ENCODE measurements at places on chromosomes 1 and 21.

DNA sequence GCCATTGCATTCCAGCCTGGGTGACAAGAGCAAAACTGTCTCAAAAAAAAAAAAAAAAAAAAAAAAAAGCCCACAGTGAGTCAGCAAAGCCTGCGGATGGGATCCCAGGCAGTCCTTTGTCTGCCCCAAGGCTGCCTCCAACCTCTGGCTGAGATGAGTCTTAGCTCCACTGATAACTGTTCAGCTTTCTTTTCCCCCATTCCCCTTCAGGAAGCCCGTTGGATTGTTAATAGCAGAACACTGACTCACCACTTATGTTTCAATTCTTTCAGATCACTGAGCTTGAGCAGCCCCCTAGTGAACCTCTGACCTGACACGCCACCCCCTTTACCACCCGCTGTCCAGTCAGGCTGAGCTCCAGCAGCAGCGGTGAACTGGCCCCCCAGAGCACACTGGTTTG is 57.5 kb downstream of the ERG start:
- no peak for DNase-seq

- DNase-seq = no peak
Observed at GRCh38 chr21:15437883-15438282, 291.9 kb upstream of the USP25 start.

DNA sequence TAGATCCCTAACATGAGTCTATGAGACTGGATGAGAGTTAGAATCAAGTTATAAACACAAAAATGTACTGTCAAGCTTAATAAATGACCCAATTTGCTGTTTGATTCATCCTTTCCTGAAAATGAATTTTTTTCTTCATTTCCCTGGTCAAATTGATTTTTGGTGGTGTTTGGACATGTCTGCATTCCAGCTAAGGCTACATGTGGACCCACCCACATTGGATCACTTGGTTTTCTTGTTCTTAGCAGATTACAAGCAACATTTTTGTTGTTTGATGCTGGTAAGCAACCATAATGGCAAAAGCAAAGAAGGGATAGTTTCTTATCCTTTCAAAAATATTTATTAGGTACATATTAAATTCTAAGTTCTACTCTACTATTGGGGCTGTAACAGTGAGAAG is 181.1 kb downstream of the NEK7 start:
- DNase-seq = no peak

GRCh38 chr1:37410105-37410504 is 64.3 kb upstream of the ZC3H12A start:
- no peak for DNase-seq

DNA sequence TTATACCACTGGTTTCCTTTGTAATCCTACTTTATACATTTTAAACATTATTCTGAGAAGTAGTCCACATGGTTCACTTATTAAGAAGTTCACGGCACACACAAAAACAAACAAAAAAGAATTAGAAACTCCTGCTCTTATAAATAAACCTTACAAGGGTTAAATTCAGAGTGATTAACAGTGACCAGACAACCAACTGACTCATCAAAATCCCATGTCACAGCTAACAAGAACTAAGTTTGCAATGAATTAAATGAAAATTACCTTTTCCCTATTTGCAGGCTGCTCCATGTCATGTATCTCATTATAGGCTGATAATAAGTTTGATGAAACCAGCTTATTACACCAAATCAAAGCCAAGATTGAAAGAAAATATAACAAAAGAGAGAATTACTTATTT is 77.5 kb downstream of the PUM1 start:
- no peak for DNase-seq

DNA sequence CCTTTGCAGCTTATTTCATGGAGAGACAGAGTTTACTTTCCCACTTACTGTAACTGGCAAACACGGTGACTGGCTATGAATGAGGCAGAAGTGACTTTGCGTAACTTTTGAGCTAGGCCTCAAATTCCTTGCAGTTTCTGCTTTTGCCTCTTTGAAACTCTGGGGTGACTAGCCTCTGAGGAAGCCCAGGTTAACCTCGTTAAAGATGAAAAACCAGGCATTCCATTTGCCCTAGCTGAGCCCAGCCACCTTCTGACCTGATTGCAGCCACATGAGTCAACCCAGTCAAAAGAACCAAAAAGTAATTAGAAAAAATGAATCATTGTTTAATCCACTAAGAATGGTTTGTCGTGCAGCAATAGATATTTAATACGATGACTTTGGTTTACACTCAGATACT is 20.4 kb downstream of the PRMT6 start:
- DNase-seq = no peak

DNA sequence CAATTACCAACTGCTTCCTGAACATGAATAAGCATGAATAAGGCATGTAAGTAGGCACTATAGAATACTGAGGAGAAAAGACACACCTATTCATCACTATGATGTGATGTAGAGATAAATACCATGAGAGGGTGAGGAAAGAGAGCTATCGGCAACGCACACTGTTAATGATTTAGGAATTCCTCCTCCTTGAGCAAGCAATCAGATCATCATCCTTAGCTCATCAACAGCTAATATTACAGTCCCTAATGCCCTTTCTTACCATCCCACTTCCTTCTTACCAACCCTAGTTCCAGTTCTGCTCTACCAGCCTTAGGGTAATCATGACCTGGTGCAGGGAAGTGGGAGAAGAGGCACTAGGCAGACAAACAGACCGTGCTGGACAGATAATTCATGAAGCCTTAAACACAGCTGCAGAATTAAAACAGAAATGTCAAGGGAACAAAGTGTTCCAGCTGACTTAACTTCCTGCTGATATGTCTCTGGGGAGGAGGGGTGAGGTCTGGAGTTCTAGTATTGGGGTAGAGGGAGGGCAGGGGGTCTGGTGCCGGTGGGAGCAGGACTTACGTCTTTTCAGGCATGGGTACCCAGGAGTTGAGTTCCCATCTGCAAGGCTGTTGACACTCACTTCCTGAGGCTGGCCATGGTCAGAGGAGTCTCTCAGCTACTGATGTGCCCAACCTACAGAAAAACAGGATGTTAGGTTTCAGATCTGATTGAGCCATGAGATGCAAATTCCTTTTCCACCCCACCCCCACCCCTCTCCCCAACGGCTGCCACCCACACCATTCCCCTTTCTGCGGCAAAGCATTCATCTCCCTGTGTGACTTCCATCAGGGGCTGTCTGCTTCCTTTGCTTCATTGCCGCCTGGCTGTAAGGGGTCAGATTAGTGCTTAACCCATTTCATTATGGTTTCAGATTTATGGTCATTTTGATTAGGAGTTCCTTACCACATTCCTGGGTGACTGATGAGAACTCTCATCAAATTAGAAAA is 12.6 kb upstream of the RCSD1 start:
- DNase-seq = no peak

GRCh38 chr1:244957525-244957924 is 93.2 kb upstream of the HNRNPU start:
- no peak for DNase-seq

GRCh38 chr1:207019661-207020060 is 12.9 kb downstream of the C1orf116 start:
- DNase-seq = no peak

- DNase-seq = no peak
Observed at GRCh38 chr1:182430263-182431068, 19.5 kb upstream of the RGSL1 start.

- DNase-seq = no peak
Observed at GRCh38 chr1:116472431-116472961, 98.3 kb downstream of the CD58 start.

GRCh38 chr1:218347723-218348627 is 2.8 kb downstream of the TGFB2 start:
- DNase-seq = no peak

DNA sequence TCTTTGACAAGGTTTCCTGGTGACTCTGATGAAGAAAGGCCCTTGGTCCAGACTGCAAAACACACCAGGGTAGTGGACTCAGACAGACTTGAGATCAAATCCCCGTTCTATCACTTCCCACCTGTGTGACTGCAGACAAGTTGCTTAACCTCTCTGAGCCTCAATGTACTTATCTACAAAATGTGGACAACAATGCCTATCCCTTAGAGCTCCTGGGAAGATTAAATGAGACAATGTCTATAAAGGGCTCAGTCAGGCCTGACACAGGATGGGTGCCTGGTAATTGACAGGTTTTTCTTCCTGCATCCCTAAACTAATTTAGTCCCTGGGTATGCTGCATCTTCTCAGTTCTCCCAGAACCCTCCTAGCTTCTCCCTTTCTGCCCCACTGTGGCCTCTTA is 37.9 kb upstream of the ZBTB40 start:
- DNase-seq = no peak

- DNase-seq = no peak
Observed at GRCh38 chr1:236281198-236281653, 532 bp downstream of the ERO1B start.

DNA sequence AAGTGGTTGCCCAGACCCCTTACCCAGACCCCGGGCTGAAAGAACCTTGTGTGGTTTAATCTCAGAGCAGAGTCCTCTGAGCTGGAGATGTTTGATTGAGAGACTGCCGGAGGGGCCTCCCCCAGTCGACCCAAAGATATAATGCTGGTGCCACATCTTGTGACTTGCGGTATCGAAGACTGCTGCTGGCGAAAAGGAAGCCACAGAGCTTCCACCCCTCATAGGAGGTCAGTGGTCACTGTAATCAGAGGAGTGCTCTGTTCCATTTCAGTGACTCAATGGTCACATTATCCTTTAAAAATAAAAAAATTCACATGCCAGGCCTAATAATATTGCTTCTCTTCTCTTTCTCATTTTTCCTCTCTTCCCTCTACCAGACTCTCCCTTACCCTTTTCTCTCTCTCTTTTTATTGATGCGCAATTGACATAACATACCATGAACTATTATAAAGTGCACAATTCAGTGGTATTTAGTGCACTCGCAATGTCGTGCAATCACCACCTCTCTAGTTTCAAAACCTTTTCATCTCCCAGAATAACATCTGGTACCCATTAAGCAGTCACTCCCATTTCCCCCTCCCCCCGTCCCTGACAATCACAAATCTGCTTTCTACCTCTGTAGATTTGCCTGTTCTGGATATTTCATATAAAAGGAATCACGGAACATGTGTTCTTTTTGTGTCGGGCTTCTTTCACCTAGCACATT is 52.6 kb upstream of the LYST start:
- DNase-seq = peak; percentile 81

GRCh38 chr21:39869141-39869818 is 2.0 kb downstream of the PCP4 start:
- DNase-seq = no peak
